ENCODE measurements at places on chromosomes 7 and 10.

GRCh38 chr7:138662991-138663320, 38.2 kb downstream of the SVOPL start:
- DNase-seq, result no peak

- no peak for DNase-seq
Observed at GRCh38 chr10:10403762-10404161, 613.9 kb upstream of the CELF2 start.

GRCh38 chr7:149770728-149771636, 2.4 kb downstream of the ZNF467 start:
- no peak for DNase-seq

DNA sequence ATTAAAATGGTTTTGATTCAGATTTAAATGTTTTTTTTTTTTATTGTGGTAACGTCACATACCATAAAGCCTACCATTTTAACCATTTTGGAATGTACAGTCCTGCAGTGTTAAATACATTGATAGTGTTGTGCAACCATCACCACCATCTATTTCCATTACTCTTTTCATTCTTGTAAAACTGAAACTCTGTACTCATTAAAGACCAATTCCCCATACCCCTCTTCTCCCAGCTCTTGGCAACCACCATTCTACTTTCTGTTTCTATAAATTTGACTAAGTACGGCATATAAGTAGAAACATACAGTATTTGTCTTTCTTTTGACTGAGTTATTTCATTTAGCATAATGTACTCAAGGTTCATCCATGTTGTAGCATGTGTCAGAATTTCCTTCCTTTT, 96.2 kb downstream of the EXOC4 start:
- DNase-seq, result no peak

- DNase-seq, result no peak
Observed at GRCh38 chr7:159027789-159028507, 116.7 kb downstream of the VIPR2 start.

DNA sequence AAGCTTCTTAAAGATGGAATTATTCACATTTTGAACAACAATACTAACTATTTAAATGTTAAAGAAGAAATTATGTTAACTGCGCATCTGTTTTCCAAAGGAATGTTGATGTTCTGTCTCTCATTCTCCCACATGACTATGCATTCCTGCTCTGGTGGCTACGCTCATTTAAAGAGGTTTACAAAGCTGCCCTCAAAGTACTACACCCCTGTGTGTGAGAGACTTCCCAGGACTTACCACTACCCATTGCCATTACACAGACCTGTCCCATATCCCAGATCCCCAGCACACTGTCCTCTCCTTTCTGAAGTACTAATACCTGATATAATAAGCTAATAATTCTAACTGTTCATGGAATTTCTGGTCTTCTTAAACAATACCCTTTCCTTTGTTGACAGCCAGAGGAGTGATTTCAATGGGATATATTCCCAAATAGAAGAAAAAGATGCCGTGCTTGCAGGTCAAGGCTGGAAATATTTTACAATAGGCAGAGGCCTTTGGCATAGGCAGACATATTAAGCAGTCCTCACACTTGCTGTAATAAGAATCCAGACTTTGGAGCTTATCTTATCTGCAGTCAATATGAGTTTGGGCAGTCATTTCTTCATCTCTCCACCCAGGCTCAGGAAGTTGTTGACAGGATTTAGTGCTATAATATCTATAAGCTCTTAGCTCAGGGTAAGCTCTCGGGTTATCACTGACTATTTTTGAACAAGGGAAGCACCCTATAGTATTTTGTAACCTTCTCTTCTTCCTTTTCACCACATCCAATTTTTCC, 12.2 kb downstream of the LIPF start:
- DNase-seq, result no peak

DNA sequence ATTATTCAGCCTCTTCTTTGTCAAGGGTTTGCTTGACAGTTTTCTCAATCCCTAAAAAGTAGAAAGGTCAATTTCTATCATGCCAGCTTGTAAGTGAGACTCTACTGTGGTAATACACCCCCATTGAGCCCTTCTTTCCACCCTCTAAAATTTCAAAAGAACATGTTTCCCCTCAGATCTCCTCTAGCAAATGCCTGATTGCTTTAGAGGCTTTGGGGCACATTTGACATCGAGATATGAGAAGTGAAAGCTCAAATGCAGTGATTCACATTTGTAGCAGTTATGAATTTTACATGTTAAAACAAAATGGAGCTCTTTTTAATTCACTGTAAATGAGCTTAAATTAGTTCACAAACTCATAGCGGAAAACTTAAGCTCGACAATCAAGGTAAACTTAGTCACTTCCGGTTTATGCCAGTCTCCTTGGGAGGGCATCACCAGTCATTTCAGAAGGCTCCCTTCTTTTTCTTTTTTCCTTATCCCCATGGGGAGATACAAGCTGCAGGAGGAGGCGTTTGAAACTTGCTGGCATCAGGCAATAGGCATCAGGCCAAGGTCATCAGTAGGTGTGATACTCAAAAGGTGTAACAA, 55.3 kb upstream of the ADO start:
- no peak for DNase-seq

- DNase-seq, result no peak
Observed at GRCh38 chr7:136470179-136470578, 398.3 kb upstream of the CHRM2 start.

GRCh38 chr7:30169579-30169978, 34.8 kb downstream of the MTURN start:
- no peak for DNase-seq

GRCh38 chr10:4007771-4008170, 222.8 kb upstream of the KLF6 start:
- no peak for DNase-seq

GRCh38 chr7:98209166-98209920, 1.9 kb upstream of the BHLHA15 start:
- DNase-seq, result no peak

DNA sequence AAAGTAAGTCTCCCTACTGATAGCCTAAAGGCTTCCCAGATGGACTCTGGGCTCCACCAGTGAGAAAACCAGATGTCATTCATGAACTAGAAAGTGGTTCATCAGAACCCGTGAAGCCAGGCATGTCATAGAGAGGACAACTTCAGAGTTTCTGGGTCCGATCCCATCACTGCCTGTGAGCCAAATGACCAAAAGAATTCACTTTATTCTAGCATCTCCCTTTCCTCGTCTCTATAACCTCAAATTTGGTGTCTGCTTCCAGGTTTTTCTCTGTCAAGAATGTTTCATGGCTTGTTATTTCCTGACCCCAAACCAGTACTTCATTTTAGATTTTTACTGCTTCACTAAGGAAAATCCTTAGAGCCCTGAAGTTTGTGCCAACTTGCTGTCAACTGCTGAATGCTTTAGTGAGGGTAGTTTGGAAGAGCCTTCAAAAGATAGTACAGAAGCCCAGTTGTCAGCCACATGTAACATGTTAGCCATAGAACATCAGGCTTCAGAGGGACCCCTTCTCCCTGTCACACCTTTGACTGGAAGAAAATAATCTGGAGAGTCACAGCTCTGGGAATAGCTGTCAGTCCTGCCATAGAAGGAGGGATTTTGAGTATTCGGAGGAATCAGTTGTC, 34.0 kb downstream of the ITGB8 start:
- DNase-seq, result no peak

DNA sequence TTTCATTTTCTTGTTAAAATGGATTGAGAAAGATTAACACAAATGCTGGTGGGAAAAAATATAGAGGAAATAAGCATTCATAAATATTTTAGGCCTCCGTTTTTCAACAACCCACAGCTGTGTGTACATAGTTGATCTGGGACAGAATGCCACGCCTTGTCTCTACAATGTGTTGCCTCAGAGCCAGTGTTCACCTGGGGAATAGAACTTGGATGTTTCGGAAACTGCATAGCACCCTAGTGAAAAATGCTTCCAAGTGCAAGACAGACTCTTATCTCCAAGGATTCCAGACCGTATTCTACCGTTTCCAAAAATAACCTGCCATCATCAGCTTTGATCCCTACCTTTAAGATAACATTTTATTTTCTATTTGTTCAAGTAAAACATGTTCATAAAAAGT, 260.9 kb downstream of the SDK1 start:
- DNase-seq, result no peak

GRCh38 chr10:133307776-133308420, 774 bp downstream of the TUBGCP2 start:
- no peak for DNase-seq

GRCh38 chr7:69588773-69589172, 9.5 kb upstream of the AUTS2 start:
- no peak for DNase-seq

- DNase-seq, result no peak
Observed at GRCh38 chr7:66768865-66769832, 28.6 kb downstream of the RABGEF1 start.

- no peak for DNase-seq
Observed at GRCh38 chr7:110885474-110885873, 205.5 kb upstream of the LRRN3 start.

- DNase-seq, result no peak
Observed at GRCh38 chr10:130964771-130965170, 346.8 kb downstream of the TCERG1L start.

- no peak for DNase-seq
Observed at GRCh38 chr10:17031637-17032635, 97.7 kb downstream of the CUBN start.

- DNase-seq, result no peak
Observed at GRCh38 chr7:37027104-37027503, 302.8 kb upstream of the AOAH start.

DNA sequence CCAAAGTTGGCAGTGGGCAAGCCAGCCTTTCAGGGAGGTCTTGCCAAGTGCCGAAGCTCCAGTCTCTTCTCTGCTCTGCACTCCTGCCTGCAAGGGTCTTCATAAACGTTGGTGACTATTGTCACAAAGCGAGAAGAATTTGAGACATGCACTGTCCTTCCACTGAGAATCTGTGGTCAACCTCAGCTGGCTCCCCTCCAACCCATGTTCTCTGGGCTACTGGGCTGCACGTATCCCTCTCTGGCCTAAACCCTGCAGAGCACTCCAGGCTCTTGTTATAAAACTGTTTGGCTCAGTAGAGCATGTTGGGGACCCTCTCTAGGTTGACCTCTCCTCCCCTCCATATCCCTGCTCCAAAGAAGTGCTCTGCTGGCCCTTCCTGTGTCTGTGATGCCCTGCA, 260.4 kb upstream of the NFE2L3 start:
- DNase-seq, result no peak

DNA sequence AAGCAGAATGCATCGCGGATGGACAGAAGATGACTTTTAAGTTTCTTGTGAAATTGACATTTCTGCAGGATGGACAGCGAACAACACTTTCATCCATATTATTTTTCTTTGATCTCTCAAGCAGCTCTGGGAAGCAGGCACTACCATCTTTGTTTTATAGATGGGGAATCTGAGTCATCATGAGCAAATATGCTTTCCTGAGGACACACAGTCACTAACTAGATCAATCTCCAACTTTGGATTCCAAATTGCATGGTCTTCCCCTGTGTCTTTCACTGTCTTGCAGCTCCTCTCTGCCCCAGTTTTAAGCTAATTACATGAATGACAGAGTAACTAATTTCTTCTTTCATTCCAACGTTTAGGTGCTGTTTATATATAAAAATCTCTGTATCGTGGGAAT, 201.5 kb downstream of the ADAM12 start:
- no peak for DNase-seq

GRCh38 chr10:68428396-68429104, 21.5 kb upstream of the RUFY2 start:
- no peak for DNase-seq

GRCh38 chr7:82051601-82052000, 281.8 kb upstream of the HGF start:
- DNase-seq, result no peak

DNA sequence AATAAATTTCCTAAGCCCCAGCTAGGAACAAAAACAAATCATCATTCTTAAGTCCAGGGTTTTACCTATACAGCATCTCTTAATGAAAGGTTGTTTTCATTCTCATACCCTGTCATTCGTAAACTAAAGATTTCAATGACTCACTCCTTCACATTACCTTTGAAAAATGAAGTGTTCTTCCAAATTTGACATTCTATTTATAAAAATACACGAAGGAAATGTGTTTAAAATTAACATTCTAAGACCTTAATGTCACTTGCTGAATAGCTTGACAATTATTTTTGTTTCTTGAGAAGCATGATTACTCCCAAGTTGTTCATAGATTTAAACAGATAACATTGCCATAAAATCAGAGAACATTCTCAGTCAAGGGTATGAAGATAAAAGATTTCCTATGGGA, 1188.3 kb upstream of the SORCS1 start:
- DNase-seq, result no peak

DNA sequence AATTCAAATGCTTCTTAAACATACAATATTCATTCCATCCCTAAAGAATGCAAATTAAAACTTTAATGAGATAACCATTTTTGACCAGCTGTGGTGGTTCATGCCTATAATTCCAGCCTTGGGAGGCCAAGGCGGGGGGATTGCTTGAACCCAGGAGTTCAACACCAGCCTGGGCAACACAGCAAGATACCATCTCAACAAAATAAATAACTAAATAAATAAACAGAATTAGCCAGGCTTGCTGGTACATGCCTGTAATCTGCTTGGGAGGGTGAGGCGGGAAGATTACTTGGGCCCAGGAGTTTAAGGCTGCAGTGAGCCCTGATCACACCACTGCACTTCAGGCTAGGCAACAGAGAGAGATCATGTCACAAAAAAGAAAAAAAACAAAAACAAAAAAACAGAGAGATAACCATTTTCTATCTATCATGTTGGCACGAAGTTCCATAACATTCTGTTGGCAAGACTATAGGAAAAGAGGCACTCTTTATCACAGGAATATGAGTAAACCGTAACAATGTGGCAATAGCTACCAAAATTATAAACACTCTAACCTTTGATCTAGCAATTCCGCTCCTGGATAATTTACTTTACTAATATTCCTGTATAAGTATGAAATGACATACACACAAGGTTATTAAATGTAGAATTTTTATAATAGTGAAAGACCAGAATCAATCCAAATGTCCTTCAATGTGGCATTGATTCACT, 52.2 kb downstream of the ATAD1 start:
- no peak for DNase-seq
